ENCODE measurements at places on chromosomes 5 and 9.

GRCh38 chr5:119943148-119943547 is 313.8 kb downstream of the FAM170A start:
- no peak for DNase-seq

- DNase-seq, result no peak
These were observed 229.5 kb downstream of the FAM114A2 start for GRCh38 chr5:153809166-153809565.

DNA sequence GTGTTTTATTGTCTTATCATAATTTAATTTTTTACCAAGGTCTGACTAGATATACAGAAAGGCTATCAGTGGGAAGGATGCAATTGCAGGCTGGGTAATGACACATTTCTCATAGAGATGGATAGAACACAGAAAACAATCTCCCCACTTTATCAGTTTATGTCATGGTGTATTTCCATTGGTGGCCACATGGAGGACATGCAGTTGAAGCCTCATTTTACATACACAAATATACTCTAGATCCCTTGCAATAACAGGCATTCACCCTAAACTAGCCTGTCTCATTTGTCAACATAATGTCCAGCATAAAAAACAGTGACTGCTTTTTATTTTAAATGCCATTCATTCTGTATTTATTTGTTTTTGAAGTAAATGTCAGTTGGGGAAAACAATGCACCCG is 526.3 kb downstream of the GABRG2 start:
- DNase-seq, result no peak

DNA sequence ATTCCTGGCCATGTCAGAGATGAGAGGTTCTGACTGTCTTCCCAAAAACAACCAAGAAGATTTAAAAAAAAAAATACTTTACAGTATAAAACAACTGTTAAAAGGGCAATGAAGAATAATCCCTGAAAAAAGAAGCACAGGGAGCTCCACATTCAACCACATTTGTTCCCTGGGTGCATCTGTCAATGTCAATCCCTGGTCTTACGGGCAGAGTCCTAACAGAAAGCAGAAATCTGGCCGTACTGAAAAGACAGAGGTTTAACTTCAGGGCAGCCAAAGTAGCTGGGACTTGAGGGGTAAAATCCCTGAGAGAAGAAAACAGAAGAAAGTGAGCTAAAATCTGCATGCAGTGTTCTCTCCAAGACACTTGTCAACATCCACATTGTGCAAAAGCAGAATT is 76.6 kb downstream of the RICTOR start:
- DNase-seq, result no peak

- DNase-seq, result no peak
These were observed 419.3 kb upstream of the MEF2C start for GRCh38 chr5:89302102-89302891.

GRCh38 chr5:89213573-89213972 is 330.6 kb upstream of the MEF2C start:
- no peak for DNase-seq
